ENCODE measurements at places on chromosomes 13 and 19.
A peak's percentile ranks its signal among the peaks of the same experiment; 100 is the strongest.

GRCh38 chr19:42251572-42252358 lies 3.2 kb downstream of the ERF start:
- no peak for DNase-seq

- DNase-seq, result no peak
Observed at GRCh38 chr13:101210774-101211173, 205.5 kb downstream of the NALCN start.

- DNase-seq, result no peak
Observed at GRCh38 chr19:28351761-28352160, 861.2 kb downstream of the UQCRFS1 start.

GRCh38 chr19:9700229-9700981 lies 25.5 kb upstream of the ZNF562 start:
- no peak for DNase-seq

- DNase-seq, result no peak
Observed at GRCh38 chr19:44572581-44572900, 40.8 kb upstream of the IGSF23 start.

- DNase-seq, result no peak
Observed at GRCh38 chr13:72970956-72971355, 87.8 kb upstream of the KLF5 start.

GRCh38 chr19:1453525-1454364 lies 3.8 kb downstream of the APC2 start:
- DNase-seq, result no peak

DNA sequence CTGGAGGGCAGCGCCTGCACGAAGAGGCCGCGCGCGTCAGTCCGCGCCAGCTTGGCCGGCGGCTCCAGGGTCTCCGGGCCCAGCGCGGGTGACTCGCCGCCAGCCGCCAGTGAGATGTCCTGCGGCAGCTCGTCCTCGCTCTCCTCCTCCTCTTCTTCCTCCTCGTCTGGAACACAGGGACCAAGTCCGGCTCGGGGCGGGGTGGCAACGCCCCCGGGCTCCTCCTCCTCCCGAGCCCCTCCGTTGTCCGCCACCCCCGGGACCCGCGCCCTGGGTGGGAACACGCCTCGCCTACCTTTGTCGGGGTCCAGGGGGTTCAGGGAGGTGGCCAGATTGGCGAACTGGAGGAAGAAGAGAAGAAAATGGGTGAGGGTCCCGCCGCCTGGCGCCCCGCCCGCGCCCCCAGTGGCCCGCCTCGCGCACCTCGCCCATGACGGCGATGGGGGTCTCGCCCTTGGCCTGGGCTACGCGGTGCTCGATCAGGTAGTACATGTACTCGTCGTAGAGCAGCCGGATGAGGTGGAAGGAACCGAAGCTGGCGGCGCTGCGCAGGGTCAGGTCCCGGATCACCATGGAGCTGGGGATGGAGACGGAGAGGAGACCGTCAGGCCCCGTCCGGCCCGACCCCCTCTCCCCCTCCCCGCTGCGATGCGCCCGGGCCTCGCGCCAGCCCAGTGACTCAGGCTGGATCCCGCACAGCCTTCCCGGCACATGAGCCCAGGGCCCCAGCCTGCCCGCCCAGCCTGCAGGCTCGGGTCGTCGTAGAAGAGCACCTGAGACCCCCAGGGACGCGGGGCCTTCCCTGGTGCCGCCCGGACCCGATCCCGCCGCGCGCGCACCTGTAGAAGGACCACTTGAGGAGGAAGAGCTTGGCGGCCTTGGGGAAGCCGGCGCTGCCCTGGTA lies 10.6 kb downstream of the DCAF15 start:
- DNase-seq, result no peak

DNA sequence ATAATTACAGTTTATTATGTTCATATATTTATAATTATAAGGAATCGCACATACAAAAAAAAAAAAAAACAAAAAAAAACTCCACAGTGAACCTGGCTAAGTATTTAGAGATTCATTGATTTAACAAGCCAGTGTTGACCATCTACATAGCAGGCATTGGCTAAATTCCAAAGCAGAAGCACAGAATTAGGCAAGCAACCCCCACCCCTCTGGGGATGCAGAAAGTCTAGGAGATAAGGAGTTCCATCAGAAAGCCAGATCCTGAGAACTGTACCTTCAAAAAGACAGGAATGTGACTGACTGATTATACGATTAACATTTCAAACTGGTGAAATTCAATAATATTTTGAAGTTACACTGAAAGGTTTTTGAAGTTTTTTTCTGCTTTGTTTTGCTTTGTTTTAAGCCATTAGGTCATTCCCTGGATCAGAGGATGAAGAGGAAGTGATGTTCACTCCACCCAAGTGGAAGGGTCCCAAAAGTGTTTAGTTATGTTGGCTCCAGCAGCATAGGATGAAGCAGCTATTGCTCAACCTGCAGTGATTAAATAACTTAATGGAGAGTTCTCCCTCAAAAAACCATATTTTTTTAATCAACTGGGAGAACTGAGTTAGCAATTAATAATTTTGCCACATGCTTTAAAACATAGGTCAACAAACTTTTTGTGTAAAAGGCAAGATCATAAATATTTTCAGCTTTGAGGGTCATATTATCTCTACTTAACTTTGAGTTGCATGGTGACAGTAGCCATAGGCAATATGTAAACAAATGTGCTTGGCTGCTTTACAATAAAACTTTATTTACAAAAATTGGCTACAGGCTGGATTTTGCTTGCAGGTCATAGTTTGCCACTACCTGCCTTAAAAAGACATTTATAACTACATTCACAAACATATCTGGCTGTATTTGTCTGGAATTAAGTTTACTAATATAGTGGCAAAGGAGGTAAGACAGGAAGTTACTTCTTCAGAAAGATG lies 49.6 kb downstream of the DOCK9 start:
- no peak for DNase-seq

GRCh38 chr13:71998223-71998622 lies 131.2 kb upstream of the DACH1 start:
- DNase-seq, result no peak

- no peak for DNase-seq
Observed at GRCh38 chr13:29564818-29565217, 30.7 kb downstream of the SLC7A1 start.

DNA sequence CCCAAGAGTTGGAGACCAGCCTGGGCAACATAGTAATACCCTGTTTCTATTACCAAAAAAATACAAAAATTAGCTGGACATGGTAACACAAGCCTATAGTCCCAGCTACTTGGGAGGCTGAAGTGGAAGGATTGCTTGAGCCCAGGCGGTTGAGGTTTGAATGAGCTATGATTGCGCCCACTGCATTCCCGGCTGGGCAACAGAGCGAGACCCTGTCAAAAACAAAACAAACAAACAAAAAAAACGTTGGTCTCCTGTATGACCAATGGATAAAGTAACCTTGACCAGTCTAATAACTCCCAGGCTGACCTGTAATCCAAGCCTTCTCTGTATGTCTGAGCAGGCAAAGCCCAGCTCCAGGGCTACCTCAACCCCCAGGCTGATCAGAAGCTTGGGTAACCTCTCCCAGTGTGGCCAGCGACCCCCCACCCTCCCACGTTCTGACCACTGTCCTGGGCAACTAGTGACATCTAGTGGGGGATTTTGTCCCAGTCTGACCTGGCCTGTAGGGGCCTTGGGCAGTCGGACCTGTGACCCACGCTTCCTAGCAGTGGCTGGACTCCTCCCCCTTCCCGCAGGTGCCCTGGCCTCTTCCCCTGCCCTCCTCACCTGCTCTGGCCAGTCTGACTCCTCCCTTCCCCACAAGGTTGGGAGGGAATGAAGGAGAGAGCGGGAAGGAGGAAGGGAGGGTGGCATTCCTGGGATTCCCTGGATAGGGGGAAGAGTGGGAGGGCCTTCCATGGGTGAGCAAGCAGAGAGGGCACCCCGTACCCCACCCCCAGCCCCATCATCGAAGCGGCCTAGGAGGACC lies 1.0 kb upstream of the BCAM start:
- no peak for DNase-seq

GRCh38 chr19:18160971-18161635 lies 8.1 kb downstream of the PIK3R2 start:
- peak; percentile 56 for DNase-seq

DNA sequence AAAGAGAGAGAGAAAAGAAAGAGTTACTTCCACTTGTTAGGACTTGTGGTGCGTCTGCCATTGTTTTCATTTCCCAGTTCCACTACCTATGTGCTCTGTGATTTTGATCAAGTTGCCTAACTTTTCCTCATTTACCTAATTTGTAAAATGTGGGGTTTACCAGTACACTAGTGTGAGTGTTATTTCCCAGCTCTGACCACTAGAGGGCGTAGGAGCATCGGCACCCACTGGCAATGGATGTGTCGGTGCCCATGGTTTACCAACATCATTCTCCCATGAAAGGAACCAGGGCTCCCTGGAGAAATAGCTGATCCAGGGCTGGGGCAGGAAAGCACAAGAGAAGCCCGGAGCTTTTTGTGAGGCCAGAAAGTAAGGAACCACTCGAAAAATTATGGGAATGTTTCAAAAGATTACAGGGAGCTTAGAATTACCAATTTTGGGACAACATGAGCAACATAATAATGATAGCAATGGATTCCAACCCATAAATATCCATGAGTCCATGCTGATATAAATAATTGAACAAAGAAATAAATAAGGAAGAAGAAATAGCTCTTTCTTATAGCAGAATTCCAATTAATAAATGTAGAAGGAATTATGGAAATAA lies 15.1 kb upstream of the CEACAM4 start:
- peak; percentile 47 for DNase-seq

DNA sequence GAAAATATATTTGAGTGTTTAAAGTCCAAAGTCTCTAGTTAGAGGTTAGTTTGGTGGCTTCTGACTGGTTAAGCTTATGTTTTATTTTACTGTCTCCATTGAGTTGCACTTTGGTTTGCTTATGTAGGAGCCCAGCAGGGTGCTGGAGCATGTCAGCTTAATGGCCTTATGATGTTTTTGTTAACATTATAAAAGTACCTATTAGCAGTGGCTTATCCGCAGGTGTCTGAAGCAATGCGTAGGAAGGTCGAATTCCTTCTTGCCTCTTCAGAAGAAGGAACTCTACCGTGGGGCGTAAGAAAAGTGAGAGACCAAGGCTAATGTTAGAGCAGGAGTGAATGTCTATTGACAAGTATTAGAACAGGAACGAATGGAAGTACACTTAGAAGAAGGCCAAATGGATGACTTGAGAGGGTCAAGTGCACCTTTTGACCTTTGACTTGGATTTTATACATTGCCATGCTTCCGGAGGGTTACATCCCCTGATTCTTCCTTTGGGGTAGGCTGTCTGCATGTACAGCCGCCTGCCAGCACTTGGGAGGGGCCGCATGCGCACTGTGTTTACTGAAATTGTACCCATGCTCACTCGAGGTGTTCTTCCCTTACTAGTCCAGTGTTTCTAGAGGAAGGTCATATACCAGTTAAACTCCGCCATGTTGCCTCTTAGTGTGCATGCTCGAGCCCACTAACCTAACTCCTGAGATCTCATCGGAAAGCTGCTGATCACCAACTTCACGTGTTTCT lies 793.9 kb upstream of the PCDH9 start:
- DNase-seq, result no peak

GRCh38 chr19:18089726-18090125 lies 3.0 kb upstream of the IL12RB1 start:
- no peak for DNase-seq

GRCh38 chr13:98892821-98893220 lies 85.0 kb downstream of the DOCK9 start:
- no peak for DNase-seq

DNA sequence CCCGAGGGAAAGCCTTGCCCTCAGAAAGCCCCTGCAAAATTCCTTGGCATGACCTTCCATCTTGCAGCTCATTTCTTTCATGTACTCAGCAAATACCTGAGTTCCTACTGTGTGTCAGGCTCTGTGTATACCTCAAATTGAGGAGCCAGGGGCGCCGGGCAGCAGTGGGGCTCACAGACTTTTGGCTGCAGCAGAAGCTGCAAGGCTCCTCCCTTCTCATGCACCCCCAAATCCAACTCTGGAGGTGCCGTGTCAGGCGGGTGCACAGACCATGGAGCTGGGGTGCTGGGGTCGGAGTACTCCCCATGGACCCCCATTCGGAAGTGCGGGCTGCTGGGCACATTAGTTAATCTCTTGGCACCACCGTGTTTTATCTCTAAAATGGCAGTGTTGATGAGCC lies 72.3 kb downstream of the COL4A2 start:
- DNase-seq, result no peak

DNA sequence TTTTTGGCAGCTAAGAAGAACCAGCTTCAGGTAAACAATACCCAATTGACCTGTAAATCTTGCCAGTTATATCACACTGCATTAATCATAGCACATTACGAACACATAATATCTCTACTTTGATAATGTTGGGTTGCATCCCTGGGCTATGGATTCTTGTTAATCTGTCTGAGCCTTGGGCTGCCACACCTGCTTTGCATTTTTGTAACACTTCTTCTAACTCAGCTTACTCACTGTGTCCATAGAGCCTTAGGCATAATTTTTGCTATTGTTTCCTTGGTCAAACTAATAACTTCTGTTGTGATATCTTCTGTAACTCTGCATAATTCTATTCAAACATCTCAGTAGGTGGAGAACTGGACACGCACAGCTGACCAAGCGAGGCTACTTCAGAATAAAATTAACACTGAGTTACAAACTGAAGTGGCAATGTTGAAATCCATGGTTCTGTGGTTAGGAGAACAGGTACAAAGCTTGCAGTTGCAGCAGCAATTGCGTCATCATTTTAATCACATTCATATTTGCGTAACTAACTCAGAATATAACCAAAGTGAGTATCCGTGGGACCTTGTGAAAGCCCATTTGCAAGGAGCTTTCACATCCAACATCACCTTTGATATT lies 6.4 kb downstream of the ZNF350 start:
- DNase-seq, result no peak

DNA sequence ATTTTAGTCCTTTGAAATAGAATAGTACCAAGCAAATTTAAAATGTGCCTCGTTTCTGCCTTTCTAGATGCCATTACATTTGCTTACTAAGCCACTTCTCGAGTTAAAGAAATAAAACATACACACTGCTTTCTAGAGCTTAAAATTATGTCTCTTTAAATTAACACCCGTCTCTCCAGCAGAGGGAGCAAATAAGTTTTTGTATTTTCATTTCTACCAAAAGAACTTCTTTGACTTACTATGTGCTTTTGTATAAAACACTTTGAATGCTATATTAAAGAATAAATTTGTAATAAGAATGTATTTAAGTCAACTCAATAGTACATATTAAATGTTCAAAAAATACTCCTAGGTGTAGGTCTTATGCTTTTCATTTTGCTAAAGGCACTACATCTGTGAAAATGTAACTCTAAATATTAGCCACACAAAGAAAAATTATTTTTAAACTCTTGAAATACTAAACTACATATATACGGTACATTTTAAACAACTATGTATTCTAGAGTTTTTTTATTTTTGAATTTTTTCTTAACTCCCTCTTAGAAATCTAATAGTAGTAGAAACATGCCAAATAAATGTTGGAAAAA lies 269.3 kb upstream of the MIR17HG start:
- no peak for DNase-seq

DNA sequence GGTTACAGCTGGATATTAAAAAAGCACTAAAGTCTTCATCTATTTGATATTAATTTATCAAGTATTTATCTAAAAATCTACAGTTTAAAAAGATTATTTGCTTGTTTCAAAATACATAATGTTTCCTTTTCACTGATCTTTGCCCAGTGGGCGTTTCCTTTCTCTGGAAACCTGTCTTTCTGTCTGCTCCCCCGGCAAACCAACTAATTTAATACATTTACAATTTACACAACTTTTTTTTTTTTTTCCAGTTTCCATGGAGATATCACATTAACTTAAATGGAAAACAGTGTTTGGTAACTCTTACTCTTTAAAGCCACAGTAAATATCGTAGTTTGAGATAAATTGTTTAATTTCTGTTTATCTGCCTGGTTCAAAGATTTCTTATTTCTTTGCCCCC lies 5.3 kb downstream of the GPC6 start:
- DNase-seq, result no peak
